ENCODE measurements at places on chromosomes 2 and 18.

- DNase-seq, result no peak
Observed at GRCh38 chr2:66573416-66573815, 138.5 kb downstream of the MEIS1 start.

DNA sequence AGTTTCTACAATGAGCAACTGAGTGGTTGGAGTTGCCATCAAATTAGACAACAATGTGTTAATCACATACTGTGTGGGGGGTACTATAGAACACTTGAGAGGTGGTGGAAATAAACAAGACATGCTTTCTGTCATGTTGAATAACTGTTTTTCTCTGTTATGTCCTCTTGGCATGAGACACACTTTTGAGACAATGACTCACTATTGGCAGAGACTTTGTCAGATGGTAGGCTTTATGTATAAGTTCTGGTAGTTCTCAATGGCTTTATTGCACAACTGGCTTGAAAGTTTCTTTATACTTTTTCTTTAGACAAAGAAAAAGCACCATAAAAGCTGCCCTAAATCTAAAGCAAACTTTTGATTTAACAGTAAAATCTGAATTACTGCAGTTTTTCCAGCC, 578.7 kb downstream of the ADCYAP1 start:
- no peak for DNase-seq

DNA sequence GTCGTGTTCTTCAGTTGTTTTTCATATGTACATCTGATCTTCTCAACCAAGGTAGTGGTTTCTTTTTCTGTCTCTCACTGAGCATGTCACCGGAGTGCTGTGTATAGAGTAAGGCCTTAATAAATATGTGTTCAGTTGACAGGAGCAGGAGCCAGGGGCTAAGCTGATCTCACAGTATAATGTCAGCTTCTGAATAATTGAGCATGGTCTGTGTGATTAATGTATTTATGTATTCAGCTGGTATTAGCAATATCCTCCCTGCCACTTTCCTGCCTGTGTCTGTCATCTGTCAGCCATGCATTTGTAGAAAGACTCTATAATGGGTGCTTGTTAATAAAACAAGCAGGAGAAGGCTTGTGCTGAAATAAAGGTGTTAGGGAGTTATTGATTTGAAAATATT, 198.9 kb downstream of the ADCYAP1 start:
- no peak for DNase-seq

DNA sequence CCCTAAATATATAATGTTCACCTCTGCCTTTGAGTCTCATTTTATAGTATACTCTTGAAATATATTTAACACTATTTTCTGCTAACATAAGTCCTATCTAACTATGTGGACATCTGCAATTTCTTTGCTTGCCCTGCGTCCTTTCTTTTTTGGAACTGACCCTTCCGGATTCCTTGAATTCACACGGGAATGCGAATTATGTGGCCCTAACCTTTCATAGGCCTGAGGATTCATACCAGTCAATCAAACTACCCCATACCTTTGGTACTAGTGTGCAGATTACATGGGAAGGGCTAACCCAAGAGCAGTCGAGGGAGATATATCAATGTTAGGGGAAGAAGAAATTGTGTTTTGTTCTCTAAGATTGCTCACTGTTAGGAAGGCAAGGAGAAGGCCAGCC, 56.4 kb downstream of the NRXN1 start:
- DNase-seq, result no peak

- no peak for DNase-seq
Observed at GRCh38 chr2:43345872-43346271, 119.5 kb upstream of the ZFP36L2 start.

- DNase-seq, result no peak
Observed at GRCh38 chr2:10572701-10573100, 117.1 kb downstream of the NOL10 start.

DNA sequence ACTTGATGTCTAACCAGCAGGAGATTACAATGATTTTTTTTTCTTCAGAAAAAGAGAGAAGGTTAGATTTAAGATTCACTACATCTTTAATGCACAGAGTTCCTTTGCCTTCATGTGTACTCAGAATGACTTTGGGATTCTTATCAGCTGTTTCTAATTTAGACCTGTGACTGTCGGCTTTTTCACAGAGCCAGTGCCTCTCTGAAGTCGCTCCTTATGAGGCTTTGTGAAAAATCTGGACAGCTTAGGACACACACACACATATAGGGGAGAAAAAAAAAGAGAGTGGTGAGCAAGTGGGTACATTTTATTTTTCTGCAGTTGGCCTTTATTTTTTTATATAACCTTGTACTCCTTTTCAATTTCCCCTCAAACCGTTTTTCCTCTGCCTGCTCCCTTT, 893.1 kb upstream of the CELF4 start:
- DNase-seq, result no peak

DNA sequence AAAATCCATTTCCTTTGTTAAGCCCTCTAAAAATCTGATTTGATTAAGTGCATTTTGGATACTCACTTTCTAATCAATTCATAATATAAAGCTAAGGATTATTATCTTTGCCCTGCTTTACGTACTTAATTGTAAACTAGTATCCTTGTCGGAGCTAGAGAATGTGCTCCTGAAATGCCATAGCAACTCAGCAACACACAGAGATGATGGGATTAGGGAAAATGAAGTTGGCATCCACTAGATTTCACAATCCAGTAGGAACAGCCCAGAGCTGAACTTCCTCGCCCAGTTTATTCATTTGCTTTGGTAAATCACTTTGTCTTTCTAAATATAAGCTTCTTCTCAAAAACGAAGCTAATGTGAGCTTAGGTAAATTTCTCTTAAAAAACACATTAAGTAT, 386.3 kb downstream of the CTNNA2 start:
- DNase-seq, result no peak

- no peak for DNase-seq
Observed at GRCh38 chr2:213202011-213202410, 50.6 kb upstream of the IKZF2 start.

GRCh38 chr2:68403199-68403644, 38.1 kb downstream of the PLEK start:
- no peak for DNase-seq

GRCh38 chr18:13598591-13598990, 127.8 kb downstream of the FAM210A start:
- DNase-seq, result no peak

GRCh38 chr2:206083602-206084438, 2.2 kb downstream of the INO80D start:
- peak; percentile 3 for DNase-seq

DNA sequence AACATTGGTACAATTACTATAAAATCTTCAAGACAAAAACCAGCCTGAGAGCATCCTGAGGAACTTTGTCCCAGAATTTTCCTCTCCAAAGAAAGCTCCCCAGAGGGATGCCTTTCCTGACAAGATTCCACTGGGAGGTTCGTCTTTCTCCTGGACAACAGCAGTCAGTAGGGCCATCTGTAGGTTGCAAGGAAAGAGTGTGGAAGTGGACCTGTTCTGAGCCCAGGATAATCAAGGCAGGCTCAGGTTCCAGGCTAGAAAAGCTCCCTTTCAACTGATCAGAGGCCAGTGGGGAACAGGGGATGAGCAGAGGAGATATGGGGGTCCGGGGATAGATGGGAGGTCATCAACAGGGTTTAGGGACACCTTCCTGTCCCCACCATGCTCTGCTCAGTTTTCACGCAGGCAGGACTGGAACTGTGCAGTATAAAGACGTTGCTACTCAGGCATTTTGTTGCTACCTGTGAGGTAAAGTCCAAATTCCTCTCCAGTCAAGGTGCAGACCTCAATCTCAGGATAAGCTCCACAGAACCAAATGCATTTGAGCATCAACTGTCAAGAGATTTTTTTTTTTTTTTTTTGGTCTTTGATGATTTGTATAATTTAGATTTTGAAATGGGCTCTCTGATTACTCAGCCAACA, 126.2 kb downstream of the STRN start:
- DNase-seq, result no peak

DNA sequence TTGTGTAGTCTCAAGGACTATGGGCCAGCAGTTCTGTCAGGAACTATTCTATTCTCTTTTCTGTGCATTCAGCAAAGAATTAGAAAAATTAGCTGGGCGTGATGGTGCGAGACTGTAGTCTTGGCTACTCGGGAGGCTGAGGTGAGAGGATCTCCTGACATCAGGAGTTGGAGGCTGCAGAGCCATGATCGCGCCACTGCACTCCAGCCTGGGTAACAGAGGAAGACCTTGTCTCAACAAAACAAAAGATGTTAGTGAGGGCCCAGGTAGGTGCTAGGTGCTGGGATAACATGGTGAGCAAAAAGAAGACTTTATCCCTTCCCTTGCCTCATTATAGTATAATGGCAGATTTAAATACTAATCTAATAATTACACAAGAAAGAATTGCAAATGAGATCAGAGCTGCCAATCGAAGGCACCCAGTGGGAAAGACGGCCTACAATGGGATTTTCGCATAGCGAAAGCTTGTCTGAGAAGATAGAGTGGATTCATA, 447 bp upstream of the MRPL19 start:
- DNase-seq, result no peak
